ENCODE measurements at places on chromosomes 1 and 21. TPM values are rescaled to one million over a fixed set of nuclear protein-coding genes. Genes with fewer than 3 reads are reported as not detected.

DNA sequence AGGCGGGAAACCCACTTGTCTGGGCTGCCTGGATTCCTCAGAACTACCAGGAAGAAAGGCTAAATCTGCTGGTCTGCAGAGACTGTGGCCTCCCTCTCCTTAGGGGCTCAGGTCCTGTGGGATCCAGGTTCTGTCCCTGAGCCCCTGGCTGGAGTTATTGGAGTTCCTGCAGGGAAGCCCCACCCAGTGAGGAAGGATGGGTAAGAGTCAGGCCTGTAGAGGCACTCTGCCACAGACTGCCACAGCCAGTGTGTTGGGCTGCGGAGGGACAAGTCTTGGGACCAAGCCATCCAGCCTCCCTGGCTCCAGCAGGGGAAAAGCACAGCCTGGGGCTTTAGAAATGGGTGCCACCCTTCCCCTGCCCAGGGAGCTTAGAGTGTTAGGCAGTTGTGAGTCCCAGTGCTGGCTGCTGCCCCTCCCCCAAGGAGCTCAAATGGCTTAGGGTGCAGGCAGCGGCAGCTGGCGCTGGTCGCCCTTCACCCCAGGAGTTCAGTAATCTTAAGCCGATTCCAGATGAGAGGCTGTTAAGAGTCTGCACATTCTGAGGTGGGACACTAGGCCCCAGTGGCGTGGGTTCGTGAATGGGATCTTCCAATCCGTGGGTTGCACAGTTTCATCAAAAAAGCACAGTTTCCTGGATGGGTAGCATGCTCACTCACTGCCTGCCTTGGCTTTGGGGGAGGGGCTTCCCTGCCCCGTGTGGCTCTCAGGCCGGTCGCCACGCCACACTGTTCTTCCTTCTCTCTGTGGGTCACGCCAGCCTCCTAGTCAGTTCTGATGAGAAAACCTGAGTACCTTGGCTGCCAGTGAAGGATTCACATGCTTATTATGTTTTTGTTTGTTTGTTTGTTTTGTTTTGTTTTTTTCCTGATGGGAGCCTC, 57.6 kb upstream of the FMO3 start:
- DNase-seq: no peak

- no peak for DNase-seq
Observed at GRCh38 chr1:12232221-12232620, 2.4 kb downstream of the VPS13D start.

GRCh38 chr1:2474933-2475371, 1.1 kb upstream of the PLCH2 start:
- no peak for DNase-seq

DNA sequence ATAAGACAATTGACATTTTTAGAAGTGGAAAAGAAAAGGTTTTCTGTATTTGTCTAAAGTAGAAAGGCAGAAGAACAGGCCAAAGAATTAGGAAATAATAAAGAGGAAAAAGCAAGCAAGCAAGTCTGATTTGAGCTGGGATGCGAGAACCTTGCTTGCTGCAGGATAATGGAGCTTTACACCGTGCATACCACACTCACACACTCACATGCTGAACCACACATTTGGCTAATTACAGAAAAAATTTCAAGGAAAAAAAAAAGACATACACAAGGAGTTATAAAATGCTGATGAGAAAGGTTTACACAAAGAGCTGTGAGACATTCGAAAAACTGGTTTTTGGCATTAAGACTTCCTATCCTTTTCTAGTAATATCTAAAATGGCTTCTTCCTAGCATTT, 593.9 kb downstream of the KIF26B start:
- no peak for DNase-seq

- no peak for DNase-seq
Observed at GRCh38 chr1:233639611-233640010, 25.7 kb downstream of the KCNK1 start.

DNA sequence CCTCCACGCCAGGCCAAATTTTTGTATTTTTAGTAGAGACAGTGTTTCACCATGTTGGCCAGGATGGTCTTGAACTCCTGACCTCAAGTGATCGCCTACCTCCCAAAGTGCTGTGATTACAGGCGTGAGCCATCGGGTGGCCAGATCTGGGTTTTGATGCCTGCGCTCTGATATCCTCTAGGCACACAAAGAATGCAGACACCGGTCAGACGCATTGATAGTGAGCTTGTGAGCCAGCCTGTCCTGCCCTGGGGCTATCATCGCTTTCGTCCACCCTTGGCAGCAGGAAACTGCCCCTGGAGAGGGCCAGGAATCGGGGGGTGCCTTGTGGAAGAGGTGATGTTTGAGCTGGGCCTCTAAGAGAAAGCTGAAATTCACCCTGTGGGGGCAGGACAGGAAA, 4.0 kb downstream of the FBLIM1 start:
- DNase-seq: no peak

DNA sequence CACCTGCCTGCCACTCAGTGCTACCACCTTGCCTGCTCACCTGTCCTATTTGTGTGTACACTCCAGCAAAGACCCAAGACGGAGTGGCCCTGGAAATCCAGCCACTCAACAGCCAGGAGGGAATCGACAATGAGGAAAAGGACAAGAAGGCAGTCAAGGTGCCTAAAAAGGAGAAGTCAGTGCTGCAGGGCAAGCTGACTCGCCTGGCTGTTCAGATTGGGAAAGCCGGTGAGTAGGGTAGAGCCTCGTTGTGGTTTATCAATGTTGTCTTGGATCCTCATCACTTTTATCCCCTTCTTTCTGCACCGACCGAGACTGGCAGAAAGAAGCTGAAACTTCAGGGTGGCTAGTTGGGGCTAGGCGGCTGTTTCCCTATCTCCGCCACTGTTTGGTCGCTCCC, 61.4 kb upstream of the LAX1 start:
- no peak for DNase-seq

The KLHDC8A gene
- total RNA-seq: 16.7 TPM

The NTRK1 gene
- total RNA-seq: 0.41 TPM

The TGFB2 gene
- 19.6 TPM for total RNA-seq
